Stimulated activated CD4-positive, alpha-beta T cell treated with anti-CD3 and anti-CD28 coated beads, Interleukin-1b, Interleukin-23, amount 100 ng/mL, for 1 hour (primary cell): ENCODE measurements at places on chromosomes 1 and 21.

DNA sequence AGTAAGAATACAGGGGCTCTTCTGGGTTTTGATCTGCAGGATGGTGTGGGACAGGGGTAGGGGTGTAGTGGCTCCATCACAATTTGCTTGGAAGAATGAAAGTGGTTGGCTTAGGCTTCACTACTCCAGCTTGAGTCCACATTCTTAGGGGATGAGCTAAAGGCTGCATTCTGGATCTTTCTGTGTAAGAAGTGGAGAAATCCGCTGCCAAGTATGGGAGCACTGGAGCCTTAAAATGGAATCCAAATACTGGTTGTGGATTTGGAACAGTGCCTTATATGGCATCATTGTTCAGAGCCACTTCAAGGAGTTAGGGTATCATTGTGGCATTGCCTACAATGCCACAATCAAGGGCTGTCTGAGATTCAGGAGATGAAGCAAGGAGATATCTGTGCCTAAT, 187.1 kb downstream of the LMO4 start:
- no peak for DNase-seq

- DNase-seq = no peak
These were observed 82.5 kb downstream of the ATP1A1 start for GRCh38 chr1:116455509-116455908.

DNA sequence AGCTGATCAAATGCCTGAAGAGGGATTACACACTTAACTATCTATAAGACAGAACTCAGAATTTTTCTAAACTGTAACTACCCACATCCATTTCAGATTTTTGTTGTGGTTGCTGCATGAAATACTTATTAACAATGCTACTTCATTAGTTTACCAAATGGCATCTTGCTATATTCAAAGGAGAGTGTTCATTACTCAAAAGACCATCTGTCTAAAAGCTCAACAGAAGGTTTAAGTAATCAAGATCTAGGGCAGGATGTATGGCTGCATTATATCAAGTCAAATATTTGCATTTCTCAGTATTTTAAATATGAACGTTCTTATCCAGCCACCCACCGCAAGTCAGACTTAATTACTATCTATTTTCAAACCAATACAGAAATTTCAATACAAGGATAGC, 79.9 kb downstream of the SIPA1L2 start:
- DNase-seq = no peak

DNA sequence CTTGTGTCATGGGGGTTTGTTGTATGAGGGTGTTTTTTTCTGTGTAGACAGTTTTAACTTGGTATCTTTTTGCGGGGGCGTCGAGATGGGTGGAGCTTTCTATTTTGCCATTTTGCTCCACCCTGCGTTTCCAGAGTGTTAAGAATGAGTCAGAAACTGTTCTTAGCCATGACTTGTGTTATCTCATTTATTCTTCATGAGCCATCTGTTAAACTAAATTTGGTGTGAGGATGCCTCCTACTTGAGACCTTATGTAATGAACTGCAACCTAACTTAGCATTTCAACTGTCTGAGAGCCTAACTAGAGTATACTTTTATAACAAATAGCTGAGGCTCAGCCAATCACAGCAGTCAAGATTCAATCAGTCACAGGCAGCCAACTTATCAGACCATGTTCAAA, 1873.5 kb downstream of the NCAM2 start:
- DNase-seq = no peak

- DNase-seq = no peak
These were observed 45.8 kb downstream of the TTC39A start for GRCh38 chr1:51284487-51284954.

- no peak for DNase-seq
These were observed 897 bp downstream of the EPHX4 start for GRCh38 chr1:92030656-92031107.

- no peak for DNase-seq
These were observed 86.9 kb downstream of the ST6GALNAC3 start for GRCh38 chr1:76161451-76161850.

DNA sequence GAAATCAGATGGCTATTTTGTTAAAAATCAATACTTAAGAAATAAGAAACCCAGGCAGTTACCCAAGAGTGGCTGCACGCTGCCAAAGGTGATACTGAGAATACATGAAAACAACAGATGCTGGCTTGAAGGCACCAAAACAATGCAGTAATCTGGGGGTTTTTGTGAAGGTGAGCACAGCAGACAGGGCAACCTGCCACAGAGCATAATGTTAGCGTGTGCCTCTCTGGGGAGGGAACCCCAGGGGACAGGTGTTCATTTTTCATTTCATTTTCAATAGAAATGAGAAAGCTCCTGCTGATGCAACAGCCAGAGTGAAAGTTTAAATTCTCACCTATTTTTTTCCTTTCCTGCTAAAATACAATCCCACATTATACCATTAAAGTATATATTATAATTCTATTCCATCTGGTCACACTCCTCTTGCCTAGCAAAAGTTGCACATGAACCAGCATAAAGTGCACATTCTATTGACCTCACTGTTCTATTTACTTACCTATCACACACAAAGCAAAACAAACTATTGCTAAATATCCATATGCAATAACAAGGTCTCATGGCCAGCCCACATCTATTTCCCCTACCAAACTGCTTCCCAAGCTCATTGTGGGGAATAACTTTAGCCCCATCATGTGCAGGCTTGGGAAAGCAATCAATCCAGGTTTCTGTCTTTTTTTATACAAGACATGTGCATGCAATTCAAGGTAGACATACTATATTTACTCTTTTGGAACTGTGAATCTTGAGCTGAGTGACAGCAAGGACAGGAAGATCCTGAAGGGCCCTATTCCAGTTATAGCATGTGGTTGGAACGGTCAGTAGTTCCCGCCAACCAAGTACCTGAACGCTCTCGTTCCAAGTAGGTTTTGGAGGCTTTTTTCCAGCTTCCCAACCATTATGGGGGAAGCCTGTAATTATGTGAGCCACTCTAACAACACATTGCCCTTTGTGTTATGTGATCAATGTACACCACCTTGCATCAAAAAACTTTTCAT, 173.6 kb downstream of the RERE start:
- no peak for DNase-seq

- no peak for DNase-seq
These were observed 146.1 kb upstream of the VANGL1 start for GRCh38 chr1:115495625-115496024.

DNA sequence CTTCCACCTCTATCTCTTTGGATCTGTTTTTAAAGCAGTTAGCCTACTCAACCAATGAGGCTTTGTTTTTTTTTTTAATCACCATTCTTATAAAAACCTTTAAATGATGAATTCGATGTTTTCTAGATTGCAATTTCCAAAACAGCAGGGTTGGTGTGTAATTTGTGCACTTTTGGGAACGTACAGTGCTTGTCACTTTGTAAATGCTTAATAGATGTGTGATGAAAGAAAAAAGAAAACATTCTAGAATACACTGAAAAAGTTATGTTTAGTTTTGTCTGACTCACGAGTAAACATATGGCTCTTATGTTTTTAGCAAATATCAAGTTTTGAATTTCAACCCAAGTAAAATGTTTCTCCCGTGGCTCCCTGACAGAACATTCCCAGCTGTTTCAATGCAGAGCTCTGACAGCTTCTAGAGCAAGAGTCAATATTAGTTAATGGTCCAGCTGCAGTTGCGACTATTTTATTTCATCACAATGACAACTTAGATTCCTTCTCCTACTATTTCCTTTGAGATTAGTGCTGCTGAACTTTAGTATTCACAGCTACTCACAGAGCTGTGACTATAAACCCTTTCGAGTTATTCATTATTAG, 362.5 kb upstream of the ADAMTS5 start:
- no peak for DNase-seq
